ENCODE measurements at places on chromosomes 2 and 18.

DNA sequence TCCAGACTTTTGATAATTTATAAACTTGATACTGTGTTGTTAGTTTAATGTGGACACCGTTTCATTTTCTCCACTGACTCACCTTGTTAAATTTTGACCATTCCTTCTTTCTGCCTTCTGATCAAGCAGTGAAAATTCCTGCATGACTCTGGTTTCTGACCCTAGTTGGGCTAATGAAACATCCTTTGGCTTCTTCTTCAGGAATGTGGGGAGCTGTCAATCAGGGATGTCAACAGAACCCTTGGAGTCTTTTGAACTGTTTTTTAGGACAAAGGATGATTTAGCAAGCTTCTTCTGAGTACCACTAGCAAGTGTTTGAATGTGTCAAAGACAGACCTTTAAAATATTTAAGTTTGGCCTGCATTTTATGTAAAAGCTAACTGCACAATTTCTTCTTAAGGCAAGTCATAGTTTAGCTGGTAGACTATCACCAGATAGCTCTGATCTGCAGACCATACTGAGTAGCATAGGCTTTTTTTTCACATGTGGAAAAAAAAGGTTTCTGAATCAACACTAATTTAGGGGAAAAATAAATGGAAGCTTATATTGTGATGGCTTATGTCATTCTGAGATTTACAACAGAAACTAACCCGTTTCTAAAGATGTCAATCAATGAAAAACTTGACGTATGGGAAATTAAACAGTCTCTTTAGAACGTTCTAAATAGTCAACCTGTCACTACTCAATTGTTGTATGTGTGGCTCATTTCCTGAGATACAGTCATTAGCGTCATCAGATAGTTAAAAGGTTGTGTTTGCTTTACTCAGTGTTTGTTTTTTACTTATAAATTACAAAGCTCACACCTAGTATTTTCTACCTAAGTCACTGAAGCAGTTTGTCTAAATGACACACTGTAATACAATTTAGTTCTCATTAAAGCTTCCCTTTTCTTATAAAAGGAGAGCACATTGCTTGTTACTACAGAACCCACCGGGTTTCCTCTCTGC is 311.4 kb downstream of the PTPRM start:
- no peak for DNase-seq

DNA sequence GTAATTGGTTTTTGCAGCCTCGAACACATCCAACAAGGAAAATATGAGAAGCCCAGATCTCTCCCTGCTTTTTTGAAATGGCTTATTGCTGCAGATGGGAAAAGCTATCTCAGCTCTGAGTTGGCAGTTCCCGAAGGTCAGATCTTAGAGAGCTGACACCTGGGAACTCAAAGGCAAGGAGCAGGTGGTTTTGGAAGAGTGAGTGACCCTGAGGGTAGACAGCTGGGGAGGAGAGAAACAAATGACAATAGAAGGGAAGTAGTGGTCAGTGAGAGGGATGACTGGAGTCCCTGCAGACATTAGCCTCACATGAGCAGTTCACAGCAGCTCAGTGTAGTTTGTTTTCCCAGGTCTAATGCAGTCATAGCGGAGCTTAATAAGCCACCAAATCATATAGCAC is 317.9 kb downstream of the STK39 start:
- no peak for DNase-seq

DNA sequence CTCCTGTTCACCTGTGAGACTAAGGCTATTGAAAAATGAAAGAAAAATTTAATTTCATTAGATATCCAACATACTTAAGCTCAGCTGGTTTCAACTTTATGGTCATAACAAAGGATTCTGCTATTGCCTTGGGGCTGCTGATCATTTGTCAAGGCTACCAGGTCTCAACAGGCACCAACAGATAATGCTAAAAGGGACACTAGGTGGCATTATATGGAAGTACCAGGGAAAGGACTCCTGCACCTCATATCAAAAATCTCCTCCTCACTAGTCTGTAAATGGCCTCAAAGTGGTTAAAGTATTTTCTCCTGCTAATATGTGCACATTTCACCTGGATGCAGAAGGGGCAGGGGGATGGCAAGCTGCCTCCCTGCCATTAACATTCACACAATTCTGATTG is 167.9 kb upstream of the REG3A start:
- DNase-seq, result no peak

- DNase-seq, result no peak
Observed at GRCh38 chr2:159317392-159318088, 31.0 kb upstream of the WDSUB1 start.

- DNase-seq, result no peak
Observed at GRCh38 chr2:203062126-203062525, 47.5 kb downstream of the NBEAL1 start.

DNA sequence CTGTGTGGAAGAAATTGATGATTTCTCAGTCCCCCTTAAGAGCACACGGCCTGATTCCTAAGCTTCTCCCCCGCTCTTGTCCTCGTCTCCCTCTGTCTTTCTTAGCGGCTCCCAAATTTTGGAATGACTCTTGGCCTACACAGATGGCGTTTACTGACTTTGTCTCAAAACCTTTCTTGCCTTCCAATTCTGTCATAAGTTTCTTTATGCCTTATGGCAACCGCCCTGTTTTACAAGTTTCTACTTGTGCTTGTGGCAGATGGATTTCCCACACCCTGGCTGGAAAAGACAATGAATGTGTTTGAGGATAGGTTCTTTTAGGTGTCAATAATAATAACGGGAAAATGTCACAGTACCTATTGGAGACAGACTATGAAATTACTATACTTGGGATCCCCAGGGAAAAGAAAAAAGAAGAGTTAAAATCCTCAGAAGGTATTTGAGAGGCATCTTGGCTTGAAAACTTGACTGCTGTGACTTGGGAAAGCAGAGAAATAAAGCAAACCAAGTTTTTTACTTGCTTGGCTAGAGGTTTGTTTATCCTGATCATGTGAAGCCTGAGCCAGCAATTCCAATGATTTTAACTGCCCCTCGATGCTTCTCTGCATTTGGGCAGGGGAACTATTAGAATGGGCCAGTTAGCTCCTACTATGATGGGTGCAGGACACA is 276.4 kb downstream of the HRH4 start:
- DNase-seq, result no peak

DNA sequence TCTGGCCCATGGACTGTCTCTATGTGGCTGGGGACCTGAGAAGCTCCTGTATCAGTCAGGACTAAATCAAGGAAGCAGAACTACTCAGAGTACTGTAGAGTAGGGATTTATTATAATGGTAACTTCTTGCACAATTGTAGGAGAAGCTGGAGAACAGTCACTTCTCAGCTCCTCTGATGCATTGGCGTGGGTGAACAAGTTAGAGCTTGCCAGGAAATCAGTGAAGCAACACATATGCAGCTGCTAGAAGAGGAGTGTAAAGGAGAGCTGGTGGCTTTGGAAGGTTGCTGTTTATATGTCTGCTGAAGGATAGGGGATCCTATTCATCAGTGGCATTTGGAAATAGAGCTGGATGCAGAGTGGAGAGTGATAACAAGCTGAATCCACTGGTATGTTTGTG is 215.5 kb upstream of the CWC22 start:
- no peak for DNase-seq

DNA sequence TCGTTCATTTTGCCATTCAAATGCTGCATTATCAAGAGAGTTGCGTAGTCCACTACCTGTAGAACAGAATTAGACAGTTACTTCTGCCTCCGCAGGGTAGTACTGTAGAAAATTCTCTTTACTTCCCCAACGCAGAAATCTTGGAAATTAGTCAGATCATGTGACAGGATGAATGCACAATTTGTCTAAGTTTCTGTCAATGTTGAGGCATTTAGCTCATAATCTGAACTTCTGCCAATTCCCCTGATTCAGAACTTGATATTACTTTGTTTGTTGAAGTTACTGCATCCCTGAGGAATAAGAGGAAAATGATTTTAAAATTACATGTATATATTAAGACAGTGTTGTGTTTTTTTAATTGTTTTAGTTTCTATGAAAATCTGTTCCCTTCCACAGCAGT is 83.4 kb downstream of the TTC27 start:
- DNase-seq, result no peak

- no peak for DNase-seq
Observed at GRCh38 chr2:235461763-235462414, 32.0 kb upstream of the AGAP1 start.

DNA sequence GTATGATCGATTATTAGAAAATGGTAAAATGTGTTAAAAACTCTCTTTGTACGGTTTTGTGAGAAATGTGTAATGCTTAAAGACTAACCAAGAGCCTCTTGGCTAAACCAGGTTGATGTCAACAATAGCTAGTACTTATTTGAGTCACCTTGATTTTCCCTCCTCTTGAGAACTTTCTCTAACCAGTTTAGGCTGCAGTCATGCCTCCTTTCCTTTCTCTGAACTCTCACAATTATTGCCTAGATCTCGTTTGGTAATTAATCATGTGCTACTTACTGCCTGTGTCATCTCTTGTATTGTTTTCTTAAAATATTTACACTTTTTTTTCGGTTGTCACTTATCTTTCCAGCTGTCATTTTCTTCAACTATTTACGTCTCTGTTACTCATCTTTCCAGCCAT is 1.1 kb upstream of the EPC2 start:
- DNase-seq, result no peak

- DNase-seq, result no peak
Observed at GRCh38 chr18:58286632-58287352, 242.8 kb downstream of the NEDD4L start.

DNA sequence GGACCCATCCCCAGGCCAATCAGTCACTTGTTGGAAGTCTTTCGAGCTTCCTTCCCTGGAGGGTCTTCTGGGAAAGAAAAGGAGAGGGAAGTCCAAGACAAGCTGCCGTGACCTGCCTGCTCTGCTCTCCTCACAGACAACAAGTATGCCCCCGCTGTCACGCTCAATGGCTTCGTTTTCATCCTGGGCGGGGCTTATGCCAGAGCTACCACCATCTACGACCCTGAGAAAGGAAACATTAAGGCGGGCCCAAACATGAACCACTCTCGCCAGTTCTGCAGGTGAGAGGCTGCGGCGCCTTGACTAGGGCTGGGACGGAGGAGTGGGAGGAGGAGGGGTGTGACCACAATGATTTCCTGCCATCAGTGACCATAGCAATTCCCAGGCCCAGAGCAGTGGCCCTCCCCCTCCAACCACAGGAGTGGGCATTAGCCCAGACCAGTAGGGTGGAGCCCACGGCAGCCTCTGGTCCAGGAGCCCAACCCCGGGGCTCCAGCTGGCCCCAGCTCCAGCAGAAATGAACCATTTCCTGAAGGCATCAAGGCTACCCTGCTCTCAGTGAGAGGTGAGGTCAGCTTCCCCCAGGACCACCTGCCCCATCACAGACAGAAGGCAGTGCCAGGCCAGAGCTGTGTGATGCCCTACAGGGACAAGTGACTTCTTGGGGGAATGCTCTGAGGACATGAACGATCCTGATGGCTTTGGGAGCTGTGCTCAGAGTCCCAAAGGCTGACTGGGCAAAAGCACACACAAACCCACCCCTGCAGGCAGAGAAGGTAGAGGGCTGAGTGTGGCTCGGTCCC is 223.1 kb downstream of the ATAD2B start:
- DNase-seq, result no peak

DNA sequence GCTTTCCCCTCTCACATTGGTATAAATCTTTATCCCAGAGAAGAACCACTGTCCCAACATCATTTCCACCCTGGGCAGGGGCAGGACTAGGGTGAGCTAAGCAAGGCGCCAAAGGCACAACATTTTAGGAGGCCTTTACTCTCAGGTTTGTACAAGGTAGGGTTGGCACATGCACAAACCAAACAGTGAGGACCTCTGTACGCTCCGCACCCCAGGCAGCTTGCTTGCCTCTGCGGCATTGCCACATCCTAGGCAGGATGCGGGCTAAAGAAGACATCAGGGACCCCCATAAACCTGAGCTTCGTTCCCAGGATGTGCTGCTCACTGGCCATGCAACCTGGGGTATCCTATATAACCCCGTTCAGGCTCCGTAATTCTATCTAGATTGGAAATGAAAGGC is 128.1 kb upstream of the DAPL1 start:
- no peak for DNase-seq

GRCh38 chr2:47905386-47906156 is 727 bp downstream of the FBXO11 start:
- DNase-seq, result peak; percentile 30

- no peak for DNase-seq
Observed at GRCh38 chr2:218375212-218375611, 6.9 kb upstream of the SLC11A1 start.

- DNase-seq, result no peak
Observed at GRCh38 chr2:207328944-207329386, 163.2 kb upstream of the KLF7 start.

GRCh38 chr2:163255086-163255485 is 416.5 kb upstream of the KCNH7 start:
- DNase-seq, result no peak

DNA sequence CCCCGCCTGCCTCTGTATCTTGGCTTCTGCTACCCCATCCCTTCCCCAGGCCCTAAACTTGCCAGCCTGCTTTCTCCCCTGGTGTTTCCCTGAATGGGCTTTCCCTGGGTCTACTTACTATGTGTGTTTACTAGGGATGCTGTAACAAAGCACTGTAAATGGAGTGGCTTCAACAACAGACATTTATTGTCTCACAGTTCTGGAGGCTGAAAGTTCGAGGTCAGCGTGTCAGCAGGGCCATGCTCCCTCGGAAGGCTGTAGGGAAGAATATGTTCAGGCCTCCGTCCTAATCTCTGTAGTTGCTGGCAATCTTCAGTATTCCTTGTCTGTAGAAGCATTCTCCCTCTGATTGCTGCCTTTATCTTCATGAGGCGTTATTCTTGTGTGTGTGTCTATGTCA is 113.6 kb downstream of the DDX1 start:
- no peak for DNase-seq

DNA sequence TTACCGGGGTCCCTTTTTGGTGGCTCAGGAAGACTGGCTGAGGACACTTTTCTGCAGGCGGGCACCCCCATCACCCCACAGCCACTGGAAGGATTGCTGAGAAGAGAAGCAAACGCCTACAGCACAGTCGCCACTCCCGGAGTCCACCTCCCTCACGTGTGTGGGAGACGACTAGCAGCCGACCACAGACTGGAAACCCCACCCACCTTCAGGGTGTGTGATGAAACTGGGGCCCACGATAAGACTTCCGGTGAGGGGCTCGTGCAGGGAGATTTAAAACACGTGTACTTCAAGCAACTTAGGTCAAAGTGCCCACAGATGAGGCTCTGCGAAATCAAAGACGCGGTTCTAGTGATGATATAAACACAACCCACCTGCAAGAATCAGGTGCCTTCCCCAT is 26.3 kb downstream of the MBP start:
- no peak for DNase-seq

- DNase-seq, result no peak
Observed at GRCh38 chr2:170824526-170825015, 7.9 kb downstream of the GAD1 start.

GRCh38 chr2:29382486-29382885 is 267.3 kb downstream of the CLIP4 start:
- DNase-seq, result no peak

DNA sequence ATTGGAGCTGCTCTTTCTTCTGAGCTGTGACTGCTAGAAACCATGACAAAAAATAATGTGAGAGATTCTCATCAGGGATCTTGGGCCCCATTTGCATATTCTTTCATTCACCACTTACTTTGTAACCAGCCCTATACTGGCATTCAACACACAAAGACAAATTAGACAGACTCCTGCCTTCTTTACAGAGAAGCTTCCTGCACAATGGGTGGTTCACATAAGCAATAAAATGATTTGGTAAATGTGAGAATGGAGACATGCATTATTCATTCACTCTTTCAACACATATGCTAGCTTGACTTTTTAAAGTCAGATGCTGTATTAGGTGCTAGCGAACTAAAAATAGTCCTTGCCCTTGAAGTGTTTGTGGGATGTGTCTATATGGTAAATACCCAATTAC is 174.4 kb downstream of the NCKAP5 start:
- no peak for DNase-seq

Measured in NCI-H1930 (cell line).